Fibroblast of gingiva (primary cell): ENCODE measurements at places on chromosomes 5 and 9.

DNA sequence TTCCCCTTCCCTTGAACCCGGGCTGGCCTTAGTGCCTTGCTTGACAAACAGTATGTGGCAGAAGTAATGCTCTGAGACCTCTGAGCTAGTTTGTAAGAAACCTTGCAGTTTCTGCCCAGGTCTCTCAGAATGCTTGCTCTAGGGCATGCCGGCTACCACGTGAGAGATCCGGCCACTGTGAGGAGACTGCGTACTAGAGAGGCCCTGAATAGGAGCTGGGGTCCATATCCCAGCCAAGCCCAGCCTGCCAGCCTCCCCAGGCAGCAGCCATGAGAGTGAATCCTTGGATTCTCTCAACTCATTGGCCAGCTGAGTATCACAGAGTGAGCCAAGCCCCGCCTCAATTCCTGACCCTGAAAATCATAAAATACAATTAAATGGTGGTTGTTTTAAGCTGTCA, 16.0 kb upstream of the COL15A1 start:
- no peak for DNase-seq

DNA sequence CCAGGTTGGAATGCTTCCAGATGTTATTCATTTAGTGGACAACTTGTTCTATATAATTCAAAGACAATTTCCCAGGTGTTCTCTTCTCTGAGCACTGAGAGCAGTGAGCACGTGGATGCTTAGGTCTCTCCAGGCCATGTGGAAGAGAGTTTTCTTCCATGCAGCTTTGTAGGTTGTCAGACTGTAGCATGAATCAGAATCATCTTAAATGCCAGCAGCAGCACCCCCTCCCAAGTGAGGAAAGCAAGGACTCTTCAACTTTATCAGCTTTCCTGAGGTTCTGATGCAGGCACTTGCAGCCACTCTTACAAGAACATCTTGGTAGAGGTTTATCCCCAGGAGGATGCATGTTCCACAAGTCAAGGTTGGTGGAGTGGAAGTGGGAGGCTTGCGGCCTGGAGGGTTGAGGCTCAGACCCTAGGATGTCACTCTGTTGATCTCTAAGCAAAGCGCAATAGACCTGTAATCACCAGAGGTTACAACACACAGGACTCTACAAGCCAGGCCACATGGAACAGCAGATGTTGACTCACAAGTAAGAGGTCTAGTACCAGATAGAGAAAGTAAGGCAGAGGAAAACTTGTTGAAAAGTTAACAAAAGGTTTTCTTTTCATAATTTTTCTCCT, 47.7 kb downstream of the UGCG start:
- peak; percentile 38 for DNase-seq

DNA sequence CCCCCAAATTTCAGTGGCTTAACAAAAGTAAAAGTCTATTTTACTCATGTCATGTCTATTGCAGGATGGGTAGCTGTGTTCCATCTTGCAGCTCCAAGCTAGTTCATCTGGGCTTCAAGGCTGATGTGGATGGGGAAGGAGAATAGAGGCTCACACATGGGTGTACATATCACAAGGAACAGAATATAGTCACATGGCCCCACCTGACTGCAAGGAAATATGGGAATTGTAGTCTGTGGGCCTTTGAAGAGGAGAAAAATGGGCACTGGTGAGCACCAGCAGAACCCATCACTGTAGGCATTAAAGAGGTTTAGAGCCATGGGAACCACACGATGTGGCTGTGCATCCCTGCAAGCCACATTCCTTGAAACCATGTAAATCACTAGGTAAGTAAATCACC, 17.9 kb upstream of the TRIO start:
- DNase-seq: no peak

GRCh38 chr9:108100571-108100970, 611.0 kb upstream of the KLF4 start:
- DNase-seq: no peak

DNA sequence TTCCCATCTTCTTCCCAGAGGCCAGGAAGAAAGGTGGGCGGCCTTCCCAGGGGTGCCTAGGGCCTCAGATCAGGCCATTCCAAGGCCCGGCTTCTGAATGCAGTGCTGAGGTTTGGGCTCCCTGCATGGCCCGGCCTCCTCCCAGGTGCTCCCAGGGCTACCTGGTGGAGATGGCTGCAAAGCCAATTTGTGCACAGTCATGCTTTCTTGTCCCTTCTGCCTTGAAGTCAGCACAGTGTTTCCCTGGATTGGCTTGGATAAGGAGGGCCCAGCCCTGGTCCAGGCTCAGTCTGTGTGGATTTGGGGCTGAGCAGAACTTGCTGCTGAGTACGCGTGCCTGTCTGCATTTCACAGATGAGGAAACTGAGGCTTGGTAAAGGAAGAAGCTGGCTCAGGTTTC, 72.5 kb downstream of the RXRA start:
- no peak for DNase-seq

DNA sequence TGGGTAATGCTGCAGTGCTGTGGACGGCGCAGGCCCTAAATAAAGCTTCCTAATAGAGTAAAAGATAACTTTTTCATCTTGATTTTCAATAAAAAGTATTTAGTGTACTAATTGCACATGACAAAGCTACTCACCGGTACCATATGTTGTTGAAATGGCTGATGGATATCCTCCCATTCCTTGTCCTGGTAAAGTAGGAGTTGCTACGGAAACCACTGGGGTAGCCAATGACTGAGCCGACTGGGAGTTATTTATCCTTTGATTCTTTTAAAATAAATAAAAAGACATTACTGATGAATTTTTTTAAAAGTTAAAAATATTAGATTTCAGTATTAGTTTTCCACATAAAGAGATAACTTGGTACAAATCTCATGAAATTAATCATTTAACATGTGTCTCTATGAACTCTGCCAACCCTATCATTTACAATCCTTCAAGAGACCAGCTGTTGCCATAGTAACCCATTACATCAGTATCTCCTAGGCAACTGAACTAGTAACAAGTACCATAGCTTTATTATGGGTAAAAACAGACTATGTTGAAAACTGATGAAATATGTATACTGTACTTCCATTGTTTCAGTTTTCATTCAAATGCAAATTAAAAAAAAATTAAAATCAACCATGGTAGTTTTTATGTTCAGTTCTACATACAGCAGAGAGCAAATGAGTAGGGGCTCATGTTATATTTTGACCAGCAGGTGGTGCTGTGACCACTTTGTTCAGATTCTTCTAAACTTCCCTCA, 153.7 kb downstream of the MEF2C start:
- peak; percentile 61 for DNase-seq

DNA sequence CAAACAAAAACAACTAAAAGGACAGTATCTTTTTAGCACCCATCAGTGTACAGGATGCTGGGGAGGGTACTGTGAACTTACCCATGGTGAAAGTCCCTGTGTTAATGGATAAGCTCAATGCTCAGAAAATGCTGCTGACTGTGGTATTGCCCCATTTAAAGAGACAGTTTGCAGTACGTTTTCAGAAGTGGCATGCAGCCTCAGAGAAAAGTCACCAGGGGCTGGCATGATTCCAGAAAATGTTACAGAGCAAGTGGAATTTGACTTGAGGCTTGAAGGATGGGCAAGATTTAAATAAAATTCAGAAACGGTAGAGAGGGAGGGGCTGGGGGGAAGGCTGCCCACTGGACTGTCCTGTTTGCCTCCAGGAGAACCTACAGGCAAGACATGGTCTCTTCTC, 7.2 kb downstream of the S1PR3 start:
- DNase-seq: peak; percentile 47

DNA sequence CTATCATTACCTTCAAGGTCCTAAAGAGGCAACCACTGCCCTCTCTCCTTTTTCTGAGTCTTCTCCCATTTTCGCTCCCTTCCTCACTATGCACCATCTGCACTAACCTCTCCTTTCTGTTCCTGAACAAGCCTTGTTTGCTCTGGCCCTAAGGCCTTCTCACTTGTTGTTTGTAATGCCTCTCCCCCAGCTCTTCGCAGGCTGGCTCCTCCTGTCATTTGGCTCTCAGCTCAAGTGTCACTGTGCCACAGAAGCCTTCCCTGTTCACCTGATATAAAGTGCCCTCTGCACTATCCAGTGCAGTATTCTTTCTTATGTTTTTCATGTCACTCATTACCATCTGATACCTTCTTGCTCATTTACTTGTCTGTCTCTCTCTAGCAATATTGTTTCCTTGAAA, 303.7 kb downstream of the KCNN2 start:
- no peak for DNase-seq

DNA sequence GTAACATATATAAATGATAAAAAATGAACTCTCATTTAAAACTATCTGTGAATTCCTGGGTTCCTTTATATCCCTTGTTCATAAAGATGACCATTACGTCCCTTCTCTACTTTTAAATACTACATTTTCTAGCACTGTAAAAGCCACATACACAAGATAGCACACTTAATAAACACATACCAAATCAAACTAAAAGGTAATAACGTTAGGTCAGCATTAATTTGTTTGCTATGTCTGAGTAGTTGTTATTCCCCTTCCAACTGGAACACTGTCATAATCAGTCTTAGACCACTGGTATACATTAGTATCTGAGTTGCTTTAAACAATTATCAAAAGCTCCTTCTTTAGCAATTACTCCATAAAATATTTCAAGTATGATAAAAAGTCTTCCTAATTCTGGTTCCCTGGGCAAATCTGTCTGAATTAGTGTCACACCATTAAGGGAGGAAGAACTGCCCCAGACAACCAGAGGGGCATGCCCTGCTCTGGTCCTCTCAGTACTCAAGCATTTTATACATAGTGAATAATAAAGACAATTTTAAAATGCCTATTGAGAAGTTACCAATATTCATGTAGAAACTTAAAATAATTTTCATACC, 98.1 kb downstream of the RAPGEF6 start:
- DNase-seq: no peak

GRCh38 chr5:145158730-145159129, 676.4 kb downstream of the PRELID2 start:
- DNase-seq: no peak

DNA sequence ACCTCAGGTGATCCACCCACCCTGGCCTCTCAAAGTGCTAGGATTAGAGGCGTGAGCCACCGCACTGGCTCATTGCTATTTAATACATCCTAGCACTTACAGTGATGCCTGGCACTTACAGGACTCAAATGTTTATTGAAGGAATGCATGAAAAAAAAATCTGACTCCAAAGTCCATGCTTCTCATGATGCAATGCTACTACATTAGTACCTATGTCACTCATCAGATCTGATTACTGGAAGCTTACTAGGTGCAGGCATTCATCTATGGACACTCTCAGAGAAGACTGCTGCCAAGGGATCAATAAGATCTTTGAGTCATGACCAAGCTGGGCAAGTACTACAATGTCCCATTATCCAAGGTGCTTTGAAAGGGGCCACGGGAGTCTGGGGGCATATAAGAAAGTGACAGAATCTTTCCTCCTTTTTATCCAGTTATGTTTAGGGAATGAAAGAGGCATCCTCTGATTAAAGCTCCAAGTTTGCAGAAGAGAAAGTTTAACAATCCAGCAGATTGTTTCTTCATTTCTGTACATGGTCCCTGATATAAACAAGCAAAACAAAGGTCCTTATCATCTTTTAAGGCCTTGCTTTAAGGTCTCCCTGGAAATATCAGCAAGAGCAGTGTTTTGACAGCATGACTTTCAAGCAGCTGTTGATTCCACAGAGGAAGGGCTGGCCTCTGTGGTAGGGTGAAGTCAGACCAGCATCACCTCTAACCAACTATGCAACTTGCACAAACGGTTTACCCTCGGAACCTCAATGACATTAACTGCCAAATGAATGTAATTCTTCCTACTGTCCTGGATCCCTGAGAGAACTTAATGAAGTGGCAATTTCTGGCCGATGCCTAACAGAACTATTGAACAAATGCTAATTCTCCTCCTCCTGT, 35.9 kb downstream of the ARPC5L start:
- DNase-seq: no peak

DNA sequence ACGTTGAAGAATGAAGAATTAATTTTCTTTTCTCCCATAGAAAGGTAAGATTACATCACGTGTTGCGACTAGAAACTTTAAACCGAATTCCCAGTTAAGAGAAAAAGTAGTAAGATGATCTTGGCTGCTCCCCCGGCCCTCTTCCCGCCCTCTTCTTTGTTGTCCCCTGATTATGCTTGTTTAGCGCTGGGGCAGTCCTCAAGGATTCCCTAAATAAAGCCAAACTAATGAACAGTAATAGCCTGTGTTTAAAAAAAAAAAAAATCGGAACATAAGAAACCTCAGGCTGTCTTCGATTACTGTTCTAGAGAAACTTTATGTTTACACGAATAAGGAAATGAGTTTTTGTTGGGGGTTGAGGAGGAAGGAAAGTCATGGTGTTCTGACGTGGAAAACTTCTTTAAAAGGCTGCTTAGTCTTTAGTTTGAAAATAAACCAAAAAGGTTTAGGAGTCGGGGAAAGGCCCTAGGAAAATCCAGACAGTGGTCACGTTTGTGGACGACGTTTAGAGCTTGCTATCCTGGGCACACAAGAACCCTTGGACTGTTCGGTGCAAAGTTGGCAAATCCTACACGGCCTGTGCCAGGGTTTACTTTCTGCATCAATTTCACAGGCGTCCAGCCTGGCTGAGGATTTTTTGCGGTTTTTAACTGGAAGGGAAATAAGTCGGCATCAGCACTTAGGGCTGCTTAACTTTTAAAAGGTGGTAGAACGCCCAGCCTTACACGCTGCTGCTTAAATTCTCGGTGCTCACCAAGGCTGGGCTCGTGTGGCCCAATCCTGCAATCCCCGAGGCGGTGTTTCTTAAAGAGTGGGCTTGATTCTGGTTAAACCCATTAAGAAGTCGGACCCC, 1.1 kb upstream of the MAT2B start:
- peak; percentile 71 for DNase-seq

DNA sequence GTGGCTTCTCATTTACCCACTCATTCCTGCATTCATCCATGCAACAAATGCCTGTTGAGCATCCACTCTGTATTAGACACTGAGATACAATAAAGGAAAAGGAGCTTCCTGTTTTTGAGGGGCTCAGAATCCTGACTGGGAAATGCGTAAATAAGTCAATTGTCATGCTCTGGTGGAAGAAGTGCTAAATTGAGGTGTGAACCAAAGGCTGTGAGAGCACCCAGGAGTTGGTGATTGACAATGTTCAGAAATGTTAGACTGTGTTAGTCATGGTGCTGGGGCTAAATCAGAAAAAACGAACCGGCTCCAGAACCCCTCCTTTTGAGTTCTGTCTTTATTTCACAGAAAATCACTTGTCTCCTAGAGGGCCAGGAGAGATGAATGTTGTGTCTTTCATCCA, 558.6 kb upstream of the SGCD start:
- DNase-seq: no peak

- DNase-seq: peak; percentile 96
Observed at GRCh38 chr9:4904322-4905134, 80.5 kb upstream of the JAK2 start.

DNA sequence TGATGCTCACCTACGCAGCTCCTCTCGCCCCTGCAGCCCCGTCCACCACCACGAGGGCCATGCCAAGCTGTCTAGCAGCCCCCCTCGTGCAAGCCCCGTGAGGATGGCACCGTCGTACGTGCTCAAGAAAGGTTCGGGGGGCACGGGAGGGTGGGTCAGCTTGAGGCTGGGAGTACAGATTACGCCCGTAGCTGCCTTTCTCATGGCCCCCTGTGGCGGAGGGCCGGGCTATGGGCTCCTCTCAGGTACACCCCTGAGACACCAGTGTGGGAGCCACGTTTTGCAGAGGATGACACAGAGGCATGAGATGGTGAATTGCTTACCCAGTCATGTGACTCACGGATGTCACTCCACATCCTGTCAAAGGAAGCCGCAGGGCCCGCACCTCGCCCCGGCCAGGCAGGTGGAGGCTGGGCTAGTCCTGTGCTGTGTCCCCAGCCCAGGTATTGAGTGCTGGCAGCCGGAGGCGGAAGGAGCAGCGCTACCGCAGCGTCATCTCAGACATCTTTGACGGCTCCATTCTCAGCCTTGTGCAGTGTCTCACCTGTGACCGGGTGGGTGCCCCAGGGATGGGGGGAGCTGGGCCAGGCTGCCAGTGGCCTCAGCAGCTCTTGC, 33.7 kb downstream of the USP20 start:
- no peak for DNase-seq

GRCh38 chr9:38423973-38424843, at the start of gene IGFBPL1:
Gene IGFBPL1, minus strand, starts transcription at chr9:38424454. Its CDS starts 30 bp downstream, at chr9:38424424.
- DNase-seq: no peak
